ENCODE measurements at places on chromosomes 3 and 15.
A peak's percentile ranks its signal among the peaks of the same experiment; 100 is the strongest.

DNA sequence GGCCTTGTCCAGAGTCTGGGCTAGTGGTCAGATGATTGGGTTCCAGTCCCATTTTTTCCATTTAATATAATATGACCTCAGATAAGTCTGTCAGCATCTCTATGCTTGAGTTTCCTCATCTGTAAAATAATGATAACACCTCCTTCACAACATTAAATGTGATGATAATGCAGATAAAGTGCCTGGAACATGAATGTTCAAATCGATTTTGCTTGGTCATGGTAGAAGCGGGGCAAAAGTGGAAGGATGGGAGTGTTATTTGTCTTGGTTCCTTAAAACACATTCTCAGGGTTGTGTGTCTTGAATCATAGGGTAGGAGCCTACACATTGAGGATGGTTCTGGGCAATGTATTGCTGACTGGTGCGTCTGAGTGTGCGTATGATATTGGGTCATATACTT is 16.9 kb downstream of the ARIH2 start:
- H3K27me3 ChIP-seq: no peaks in the 10 kb centered on the region
- H3K4me3 ChIP-seq: no peak overlapping the region
- DNase-seq: no peak
- peaks cover 50% of the 10 kb centered on the region for H3K36me3 ChIP-seq
- H3K27ac ChIP-seq: peak overlapping the region; percentile 24

DNA sequence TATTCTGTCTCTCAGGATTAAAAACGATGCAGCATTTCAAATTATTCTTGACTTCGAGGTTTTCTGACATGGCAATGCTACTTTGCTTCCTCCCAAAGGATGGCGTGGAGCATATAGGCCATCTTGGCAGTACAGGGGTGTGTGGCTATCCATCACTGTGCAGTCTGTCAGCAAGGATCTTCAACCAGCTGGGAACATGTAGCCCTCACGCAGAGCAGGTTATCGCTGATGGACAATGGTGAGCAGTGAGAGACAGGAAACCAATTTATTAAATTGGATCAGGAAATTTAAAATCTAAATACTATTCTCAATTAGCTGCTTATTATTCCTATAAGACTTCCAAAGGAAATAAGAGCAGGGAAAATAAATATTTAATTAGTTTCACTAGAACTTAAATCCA is 615.3 kb downstream of the OTOL1 start:
- H3K4me1 ChIP-seq: no peaks in the 10 kb centered on the region
- no peak overlapping the region for H3K4me3 ChIP-seq
- no peak overlapping the region for H3K27ac ChIP-seq
- H3K36me3 ChIP-seq: no peaks in the 10 kb centered on the region

GRCh38 chr3:80889535-80889934 is 871.9 kb downstream of the GBE1 start:
- no peak overlapping the region for H3K27ac ChIP-seq
- no peak overlapping the region for H3K4me3 ChIP-seq
- no peaks in the 10 kb centered on the region for H3K36me3 ChIP-seq
- H3K4me1 ChIP-seq: no peaks in the 10 kb centered on the region

- H3K4me3 ChIP-seq: no peak overlapping the region
- H3K4me1 ChIP-seq: peaks cover 16% of the 10 kb centered on the region
- H3K36me3 ChIP-seq: peaks cover 12% of the 10 kb centered on the region
- H3K27me3 ChIP-seq: no peaks in the 10 kb centered on the region
- DNase-seq: no peak
- H3K27ac ChIP-seq: no peak overlapping the region
Observed at GRCh38 chr3:52149021-52149420, 5.2 kb downstream of the POC1A start.

GRCh38 chr3:120424976-120425570 is 25.7 kb downstream of the FSTL1 start:
- no peak for DNase-seq
- no peaks in the 10 kb centered on the region for H3K4me1 ChIP-seq
- no peak overlapping the region for H3K4me3 ChIP-seq
- no peaks in the 10 kb centered on the region for H3K36me3 ChIP-seq
- no peak overlapping the region for H3K27ac ChIP-seq

DNA sequence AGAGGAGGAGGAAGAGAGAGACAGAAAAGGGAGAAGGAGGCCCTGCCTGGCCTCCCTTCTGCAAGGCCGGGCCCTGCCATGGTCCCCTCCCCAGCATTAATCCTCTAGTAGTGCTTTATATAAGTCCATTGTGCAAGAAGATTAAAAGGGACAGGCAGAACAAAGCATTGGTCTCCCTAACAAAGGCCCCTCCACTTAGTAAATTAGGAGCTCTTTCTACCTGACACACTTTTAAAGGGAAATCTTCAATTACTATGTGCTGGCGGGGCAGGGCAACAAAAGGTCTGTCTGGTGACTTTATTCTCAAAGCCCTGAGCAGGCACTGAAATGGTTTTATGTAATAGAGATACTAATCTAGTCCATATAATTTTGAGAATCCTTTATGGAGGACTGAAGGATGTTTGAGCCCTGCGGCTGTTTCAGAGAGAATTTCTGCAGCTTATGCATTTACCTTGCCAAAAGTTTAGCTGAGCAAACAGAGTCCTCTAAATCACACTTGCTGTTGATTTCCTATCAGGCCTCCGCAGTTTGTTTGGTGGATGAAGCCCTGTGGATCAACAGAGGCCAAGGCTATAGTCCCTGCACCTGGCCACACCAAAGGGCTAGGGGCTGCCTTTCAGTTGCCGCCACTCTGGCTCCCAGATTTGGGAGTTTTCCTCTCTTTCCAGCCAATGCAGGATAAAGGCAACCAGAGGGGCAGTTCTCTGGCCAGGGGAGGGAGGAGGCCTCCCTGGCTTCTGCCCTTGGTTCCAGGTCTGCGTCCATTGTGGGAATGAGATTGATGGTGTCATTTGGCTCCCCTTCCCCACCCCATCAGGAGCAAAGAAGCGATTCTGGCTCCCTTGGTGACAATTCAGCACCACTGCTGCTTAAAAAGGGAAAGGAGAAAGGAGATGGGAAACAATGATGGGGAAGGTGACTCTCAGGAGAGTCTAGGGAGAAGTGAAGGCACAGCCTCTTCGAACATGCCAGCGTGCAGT is 148.0 kb downstream of the MEGF11 start:
- peaks cover 10% of the 10 kb centered on the region for H3K27me3 ChIP-seq
- no peak for DNase-seq
- H3K4me1 ChIP-seq: peaks cover 3% of the 10 kb centered on the region
- H3K27ac ChIP-seq: no peak overlapping the region
- H3K36me3 ChIP-seq: no peaks in the 10 kb centered on the region
- no peak overlapping the region for H3K4me3 ChIP-seq

DNA sequence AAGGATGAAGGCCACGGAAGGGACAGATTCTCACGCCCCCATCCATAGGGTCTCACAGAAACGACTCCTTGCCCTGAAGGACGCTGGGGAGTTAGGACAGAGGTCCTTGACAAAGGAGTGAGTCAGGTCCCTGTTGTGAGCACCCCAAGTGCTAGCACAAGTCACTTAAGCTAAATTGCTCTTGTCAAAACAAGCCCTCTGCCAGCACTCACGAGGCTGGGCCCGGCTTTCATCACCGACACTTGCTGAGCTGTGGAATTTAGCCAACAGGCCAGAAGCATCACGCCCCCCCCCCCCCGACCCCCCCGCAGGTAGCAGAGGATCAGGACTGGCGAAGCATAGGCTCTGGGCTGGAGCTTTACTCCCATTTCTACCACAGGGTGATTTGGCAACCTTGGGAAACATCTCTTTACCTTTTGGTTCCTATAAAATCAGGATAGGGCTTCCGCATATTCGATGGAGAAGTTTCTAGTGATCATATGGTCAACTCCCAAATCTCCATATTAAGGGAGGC is 75.4 kb downstream of the ADCY5 start:
- no peaks in the 10 kb centered on the region for H3K4me1 ChIP-seq
- H3K4me3 ChIP-seq: no peak overlapping the region
- no peak for DNase-seq
- H3K27me3 ChIP-seq: peaks cover 7% of the 10 kb centered on the region
- no peak overlapping the region for H3K27ac ChIP-seq

GRCh38 chr3:127824151-127824825 is 2.0 kb upstream of the MGLL start:
- no peak overlapping the region for H3K4me3 ChIP-seq
- DNase-seq: no peak
- H3K36me3 ChIP-seq: no peaks in the 10 kb centered on the region
- H3K27me3 ChIP-seq: peaks cover 42% of the 10 kb centered on the region
- peaks cover 3% of the 10 kb centered on the region for H3K4me1 ChIP-seq
- no peak overlapping the region for H3K27ac ChIP-seq

DNA sequence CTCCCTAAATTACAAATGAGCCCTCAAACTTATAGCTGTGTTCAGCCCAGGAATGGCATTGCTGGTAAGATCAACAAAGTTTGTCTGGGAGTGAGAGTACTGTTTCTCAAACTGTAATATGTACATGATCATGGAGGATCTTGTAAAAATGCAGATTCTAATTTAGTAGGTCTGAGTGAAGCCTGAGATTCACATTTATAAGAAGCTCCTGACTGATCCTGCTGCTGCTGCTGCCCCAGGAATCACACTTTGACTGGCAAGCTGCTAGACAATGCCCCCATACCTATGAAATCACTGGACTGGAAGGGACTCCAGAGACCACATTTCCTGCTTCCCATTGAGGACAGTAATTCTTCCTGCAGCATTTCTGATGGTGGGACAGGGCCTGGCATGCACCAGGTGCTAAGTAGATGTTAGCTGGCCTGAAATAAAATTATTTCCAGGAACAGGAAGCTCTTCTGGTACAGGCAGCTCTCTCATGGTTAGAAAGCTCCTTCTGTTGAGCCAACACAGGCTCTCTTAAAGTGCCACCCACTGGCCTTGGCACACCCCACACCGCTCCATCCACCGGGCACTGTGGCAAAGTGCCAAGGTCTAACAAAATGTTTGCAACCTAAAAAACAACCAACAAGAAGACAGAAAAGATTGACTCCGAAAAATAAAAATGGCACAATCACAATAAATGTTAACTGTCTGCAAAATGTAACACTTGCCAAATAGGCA is 36.7 kb upstream of the ZNF710 start:
- no peak overlapping the region for H3K27ac ChIP-seq
- H3K4me3 ChIP-seq: no peak overlapping the region
- no peaks in the 10 kb centered on the region for H3K36me3 ChIP-seq

DNA sequence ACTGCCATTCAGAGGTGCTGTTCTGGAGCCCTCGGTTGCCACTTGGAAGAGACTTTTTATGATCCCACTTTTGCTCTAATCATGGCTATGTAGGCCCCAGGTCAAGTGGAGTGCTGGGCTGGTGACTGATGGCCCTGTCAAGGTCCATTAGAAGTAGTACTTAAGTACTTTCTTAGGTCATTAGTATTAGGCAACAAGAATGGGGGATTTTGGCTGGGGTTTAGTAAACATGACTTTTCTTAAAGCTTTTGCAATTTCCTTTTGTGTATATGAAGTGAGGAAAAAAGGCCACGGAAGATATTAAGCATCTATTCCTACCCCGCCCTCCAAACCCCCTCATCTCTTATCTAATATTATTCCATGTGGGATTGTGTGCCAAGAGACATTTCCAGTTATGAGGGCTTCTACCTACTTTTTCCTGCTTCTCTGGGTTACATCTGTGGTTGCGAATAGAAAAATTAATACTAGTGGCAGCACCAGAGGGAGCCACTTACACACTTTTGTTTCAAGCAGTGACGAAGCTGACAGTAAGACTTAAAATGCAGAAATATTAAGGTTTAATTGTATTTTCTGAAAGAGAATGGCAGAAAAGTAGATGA is 13.9 kb downstream of the NLGN1 start:
- peaks cover 2% of the 10 kb centered on the region for H3K27me3 ChIP-seq
- no peaks in the 10 kb centered on the region for H3K36me3 ChIP-seq
- H3K27ac ChIP-seq: no peak overlapping the region

DNA sequence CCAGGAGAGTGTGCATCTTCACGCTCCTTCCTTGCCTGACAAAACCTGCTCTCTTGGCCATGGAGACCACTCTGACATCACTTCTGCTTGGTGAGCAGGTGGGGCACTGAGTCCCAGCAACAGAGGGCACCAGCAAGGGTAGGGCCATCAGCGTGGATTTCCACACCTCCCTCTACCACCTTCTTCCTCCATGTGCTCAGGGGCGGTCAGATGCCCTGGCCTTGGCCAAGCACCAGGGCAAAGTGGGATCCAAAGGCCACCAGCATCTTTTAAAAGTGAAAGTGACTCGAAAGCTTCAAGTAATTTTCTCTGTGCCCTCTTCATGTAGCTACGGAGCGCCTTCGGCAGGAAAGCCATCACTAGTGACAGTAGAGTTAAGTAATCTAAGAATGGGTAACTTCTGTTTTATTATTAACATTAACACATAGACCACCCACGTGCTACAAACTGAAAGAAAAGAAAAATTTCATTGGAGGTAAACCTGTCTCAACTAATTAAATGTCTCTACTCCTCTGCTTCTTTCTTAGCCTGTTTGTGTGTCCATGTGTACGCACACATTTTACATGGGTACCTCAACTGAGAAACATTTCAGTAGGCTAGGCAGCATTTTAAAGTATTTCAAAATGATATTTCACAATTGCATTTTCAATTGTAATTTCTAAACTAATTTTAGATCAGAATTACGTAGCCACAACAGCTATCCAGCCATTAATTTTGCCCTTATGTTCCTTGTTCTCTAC is 57.9 kb downstream of the CHSY1 start:
- no peak for DNase-seq
- H3K36me3 ChIP-seq: peaks cover 25% of the 10 kb centered on the region
- peak overlapping the region; percentile 69 for H3K27ac ChIP-seq
- H3K4me3 ChIP-seq: peak overlapping the region; percentile 38
- peaks cover 91% of the 10 kb centered on the region for H3K4me1 ChIP-seq

DNA sequence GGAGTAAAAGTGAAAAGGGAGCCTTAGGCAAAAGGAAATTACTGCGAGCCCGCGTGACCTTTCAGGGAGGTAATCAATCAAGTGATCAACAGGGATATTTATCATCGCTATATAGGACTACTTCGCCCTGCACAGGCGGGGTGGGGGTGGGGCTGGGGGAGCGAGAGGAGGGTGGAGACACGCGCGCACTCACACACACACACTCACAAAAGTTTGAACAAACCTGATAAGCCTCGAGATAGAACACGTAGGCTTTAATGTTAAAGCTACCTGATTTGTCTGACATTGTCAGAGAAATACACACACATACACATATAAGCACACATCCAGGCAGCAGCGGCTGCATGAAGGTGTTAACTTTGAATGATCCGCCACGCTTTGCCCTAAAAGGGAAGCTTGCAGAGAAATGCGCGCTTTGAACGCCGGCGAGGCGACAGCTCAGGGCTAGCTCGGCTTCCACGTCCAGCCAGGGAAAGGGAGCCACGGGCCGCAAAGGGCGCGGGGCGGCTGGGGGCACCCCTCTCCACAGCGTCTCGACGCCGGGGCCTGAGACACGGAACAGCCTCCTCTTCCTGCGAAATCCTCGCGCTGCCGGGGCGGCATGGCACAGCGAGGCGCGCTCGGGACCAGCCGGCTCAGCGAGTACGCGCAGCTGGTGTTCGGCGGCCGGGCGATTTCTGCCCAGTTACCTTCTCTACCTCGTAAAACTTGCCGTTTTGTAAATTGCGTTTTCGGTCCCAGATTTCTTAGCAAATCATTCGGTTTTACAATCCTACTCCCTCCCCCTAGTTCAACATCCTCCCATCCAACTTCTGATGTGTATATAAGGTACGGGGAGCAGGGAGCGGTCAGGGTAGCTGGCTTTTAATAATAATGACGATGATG is 4.8 kb upstream of the MECOM start:
- no peak overlapping the region for H3K27ac ChIP-seq
- H3K27me3 ChIP-seq: peaks cover 71% of the 10 kb centered on the region
- peaks cover 16% of the 10 kb centered on the region for H3K4me1 ChIP-seq
- peak; percentile 45 for DNase-seq

GRCh38 chr3:155603302-155603701 is 141.6 kb downstream of the PLCH1 start:
- no peak for DNase-seq
- no peaks in the 10 kb centered on the region for H3K4me1 ChIP-seq
- H3K4me3 ChIP-seq: no peak overlapping the region
- no peaks in the 10 kb centered on the region for H3K36me3 ChIP-seq

All from activated CD4-positive, alpha-beta T cell treated with anti-CD3 and anti-CD28 coated beads for 36 hours (primary cell).